ENCODE measurements at places on chromosomes 5 and 9. TPM values are rescaled to one million over a fixed set of nuclear protein-coding genes. Genes with fewer than 3 reads are reported as not detected.

- DNase-seq: no peak
These were observed 388.7 kb upstream of the POU5F2 start for GRCh38 chr5:94130077-94130476.

DNA sequence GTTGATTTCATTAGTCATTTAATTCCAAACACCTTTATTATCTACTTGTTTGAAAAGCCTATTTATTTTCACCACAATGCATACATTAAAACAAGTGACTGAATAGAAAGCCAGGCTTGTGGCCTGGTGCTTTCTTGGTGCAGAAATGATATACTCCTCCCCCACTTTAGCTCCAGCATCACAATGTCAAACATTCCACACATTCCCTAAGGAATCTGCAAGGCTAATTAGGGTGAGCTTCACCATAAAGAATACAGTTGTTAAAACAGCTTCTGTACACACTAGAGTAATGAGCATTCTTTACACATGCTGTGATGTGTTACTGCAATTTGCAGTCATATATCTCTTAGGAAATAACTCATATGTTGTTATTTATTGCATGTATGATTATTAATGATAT, 705.7 kb downstream of the CETN3 start:
- DNase-seq: no peak

- no peak for DNase-seq
These were observed 212.8 kb downstream of the MLLT3 start for GRCh38 chr9:20409321-20410092.

IL4 gene
- total RNA-seq: 2.6 TPM

PLAC8L1 gene
- total RNA-seq: 2.5 TPM
